ENCODE measurements at places on chromosomes 12 and 14.

GRCh38 chr14:68247274-68247673 lies 427.7 kb downstream of the RAD51B start:
- no peak for DNase-seq

- DNase-seq = peak; percentile 55
Observed at GRCh38 chr12:121060149-121061001, 21.3 kb upstream of the OASL start.

DNA sequence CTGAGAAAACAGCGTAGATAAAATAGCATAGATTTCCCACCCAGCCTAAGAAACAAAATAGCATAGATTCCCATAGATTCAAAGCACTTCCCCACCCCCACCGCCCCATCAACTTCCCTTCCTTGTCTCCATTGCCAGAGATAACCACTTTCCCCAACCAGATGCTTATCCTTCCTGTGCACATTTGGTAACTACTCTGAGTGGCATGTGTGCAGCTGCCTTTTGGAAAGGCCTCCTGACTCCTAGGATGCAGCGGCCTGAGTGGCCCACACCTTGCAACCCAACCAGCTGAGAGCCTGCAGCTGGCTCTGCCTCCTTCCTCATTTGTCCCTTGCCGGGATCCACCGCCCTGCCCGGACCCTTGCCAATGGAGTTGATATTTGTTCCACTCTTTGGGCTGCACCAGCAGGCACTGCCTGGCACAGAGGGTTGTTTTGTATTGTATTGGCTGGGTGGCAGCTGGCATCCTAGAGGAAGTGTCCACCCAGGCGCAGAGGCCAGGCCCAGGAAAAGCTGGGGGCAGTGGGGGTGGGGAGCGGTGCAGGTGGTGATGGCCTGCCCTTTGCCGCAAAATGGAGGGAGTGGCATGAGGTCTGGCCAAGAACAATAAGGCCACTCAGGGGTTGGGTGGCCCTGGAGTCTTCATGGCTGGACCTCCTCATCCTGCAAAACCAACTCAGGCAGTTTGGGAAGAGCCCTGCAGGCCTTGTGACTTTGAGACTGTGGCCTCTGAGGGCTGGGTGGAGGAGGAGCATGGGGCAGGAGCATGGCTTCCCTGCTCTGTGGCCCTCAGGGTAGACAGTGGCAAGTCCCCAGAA lies 4.9 kb downstream of the SLC48A1 start:
- no peak for DNase-seq

DNA sequence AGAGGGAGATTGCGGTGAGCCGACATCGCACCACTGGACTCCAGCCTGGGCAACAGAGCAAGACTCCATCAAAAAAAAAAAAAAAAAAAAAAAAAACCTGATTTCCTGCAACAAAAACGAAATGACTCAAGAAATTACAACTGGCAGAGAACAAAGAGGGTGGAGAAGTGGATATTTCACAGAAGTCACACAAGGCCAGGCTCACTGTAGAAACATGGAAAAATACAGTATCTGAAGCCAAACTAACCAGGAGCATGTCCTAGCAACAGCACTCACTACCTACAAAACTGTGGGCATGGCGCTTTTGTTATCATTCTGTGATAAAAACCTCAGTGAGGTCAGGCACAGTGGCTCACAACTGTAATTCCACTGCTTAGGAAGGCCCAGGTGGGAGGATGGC lies 11.7 kb upstream of the MMP17 start:
- no peak for DNase-seq

GRCh38 chr12:104684884-104685283 lies 228.1 kb downstream of the CHST11 start:
- no peak for DNase-seq

DNA sequence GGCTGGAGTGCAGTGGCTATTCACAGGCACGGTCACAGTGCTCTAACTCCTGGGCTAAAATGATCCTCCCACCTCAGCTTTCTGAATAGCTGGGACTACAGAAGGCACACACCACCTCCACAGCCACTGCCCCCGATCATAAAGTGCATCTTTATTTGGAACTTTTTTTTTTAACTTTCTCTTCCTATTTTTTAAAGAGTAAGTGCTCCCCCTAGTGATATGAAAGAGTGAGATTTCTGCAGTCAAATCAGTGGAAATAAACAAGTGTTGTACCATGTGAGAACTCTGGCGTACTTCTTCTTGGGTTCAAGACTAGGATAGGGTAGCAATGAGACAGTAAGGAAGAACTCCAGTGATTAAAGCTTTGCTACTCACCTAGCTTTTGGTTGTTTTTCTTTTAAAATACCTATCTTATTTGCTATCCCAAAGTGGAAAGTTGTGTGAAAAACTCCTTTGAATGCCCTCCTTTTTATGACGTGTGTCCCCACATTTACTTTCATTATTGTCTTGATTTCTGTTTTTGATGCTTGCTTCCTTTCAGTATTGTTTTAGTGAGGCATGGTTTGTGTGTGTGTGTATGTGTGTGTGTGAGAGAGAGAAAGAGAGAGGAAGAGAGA lies 6.6 kb downstream of the PPP4R4 start:
- no peak for DNase-seq

Measured in GM18507 (cell line).